ENCODE measurements at places on chromosomes 6 and 20.

DNA sequence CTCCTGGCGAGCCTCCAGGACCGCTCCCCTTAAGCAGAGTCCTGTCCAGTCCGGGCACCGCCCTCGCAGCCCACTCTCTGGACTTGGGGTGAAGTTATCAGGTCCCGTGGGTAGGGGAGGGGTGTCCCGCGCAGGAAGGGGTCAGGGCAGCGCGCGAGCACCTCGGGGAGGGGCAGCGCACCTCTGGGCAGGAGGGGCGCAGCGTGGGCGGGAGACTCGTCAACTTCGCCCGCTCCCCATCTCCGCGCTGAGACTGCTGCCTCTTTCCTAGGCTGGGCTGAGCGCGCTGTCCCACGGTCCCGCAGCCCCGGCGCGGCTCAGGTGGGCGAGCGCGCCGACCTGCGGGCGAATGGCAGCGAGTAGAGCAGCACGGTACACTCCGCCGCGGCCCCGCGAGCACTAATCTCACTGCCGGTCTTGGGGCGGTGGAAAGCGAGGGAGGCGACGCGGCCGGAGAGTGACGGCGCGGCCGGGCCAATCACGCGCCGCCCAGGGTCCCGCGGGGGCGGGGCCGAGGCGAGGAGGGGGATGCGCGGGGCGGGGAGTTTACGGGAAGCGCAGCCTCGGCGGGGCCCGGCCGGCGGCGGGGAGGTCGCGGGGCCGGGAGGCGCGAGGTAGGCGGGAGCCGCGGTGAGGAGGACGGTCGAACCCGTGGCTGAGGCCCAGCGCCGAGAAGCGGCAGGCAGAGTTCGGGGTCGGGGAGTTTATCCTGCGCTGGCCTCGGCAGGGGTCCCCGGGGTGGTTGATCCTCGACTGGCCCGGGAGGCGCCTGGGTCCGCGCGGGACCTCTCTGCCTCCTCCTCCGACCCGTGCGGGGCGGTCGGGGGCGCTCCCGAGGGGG is at the start of gene MAN1A1:
MAN1A1 (minus strand) TSS at position 401 of the 841 bp plus-strand sequence. CDS start 696 bp downstream, outside the sequence.
- DNase-seq: peak; percentile 75

DNA sequence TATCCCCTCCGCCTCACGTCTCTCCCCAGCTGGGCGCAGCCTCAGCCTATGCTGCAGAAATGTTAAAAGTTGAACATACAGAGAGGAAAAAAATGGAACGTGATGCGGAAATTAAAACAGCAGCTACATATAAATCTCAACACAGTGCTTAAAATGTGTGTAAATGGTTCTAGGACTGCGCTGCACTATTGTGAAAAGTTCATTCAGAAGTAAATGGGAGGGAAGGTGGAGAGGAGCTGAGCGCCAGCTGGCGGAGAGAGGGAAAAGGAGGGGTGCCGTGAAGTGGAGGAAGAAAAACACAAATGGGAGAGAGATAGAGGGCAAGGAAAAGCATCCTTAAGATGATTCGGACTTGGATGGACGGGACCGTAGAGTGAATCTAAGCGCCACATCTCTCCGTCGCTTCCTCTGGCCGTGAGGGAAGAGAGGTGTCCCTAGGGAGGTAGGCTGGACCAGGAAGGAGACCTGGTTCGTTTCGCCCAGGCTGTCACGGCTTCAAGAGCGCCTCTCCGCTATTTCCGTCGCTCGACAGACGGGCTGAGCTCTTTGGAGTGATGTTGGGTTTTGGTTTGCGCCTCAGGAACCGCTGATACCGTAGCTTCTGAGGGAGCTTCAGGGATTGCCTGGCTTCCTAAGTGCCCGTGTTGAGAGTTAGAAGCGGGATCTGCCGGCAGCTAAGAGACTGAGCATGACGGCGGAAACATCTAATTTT is 113.7 kb downstream of the TRIM27 start:
- DNase-seq: no peak

- no peak for DNase-seq
These were observed 295.5 kb downstream of the PLCB1 start for GRCh38 chr20:8427419-8428040.

- DNase-seq: peak; percentile 19
These were observed 180.3 kb downstream of the CDH26 start for GRCh38 chr20:60138256-60139220.

- no peak for DNase-seq
These were observed 103.3 kb downstream of the TNFAIP3 start for GRCh38 chr6:137970368-137970767.

DNA sequence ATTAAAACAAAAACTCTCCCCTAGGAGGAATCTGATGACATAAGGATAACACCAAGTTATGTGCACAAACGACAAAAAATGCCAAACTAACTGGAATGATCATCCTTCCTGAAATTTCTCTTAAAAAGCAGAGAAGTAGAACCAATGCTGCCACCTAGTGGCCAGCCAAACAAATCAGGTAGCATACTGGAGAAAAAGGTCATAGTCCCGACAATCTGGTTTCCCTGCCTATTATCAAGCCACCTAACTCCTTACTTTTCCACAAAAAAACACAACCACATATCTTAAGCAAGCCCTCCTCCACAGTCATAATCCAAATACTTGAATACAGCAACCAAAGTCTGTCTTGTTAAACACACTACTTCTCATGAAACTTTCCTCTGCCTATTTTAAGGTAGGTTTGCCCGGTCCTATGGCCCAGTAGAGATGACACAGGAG is 5.3 kb downstream of the OARD1 start:
- DNase-seq: no peak

- DNase-seq: no peak
These were observed 40.7 kb downstream of the CPXM1 start for GRCh38 chr20:2759603-2760296.

DNA sequence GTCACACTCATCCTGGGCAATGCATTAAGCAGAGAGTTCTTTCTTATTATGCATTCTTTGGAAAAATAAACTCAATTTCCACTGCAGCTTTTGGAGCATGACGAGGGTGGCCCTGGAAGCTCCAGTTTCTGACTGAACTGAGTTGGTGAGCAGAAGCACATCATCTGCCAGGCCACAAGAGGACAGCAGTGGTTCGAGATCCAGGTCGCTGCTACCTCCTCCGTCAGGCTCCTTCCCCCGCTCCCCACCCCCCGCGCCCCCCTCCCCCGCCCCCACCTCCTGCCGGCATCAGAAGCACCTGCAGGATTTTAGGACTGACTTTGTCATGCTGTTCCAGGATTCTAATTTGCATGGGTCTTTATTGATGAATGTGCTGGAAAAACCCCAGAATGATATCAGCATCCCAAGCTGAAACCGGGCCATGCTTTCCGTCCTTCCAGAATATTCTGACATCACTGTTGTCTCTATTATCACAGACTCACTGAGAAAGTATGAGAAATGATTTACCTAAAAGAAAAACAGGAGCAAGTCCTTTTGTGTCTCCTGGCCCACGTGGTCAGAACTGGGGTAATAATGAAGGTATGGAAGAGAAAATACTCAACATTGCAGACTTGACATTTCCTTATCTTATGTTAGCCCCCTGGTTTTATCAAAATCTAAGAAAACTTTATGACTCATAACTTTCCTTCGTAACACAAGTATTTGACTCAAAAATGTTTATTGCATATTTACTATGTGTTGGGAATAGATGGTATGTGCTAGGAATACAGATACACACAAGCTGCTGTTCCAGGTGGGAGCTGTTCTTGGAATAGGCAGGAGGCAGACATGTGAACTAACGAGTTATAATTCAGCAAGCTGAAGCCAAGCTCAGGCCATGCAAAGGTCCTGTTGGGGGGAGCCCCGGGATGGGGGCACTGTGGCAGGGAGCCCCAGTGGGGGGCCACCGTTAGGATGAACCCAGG is 220.2 kb upstream of the EXOC2 start:
- peak; percentile 2 for DNase-seq

- DNase-seq: no peak
These were observed 748 bp upstream of the ATP9A start for GRCh38 chr20:51768759-51769517.

GRCh38 chr6:88864359-88865054 is 98.9 kb downstream of the RNGTT start:
- no peak for DNase-seq

- DNase-seq: no peak
These were observed 33.9 kb upstream of the TBC1D20 start for GRCh38 chr20:496126-496696.

DNA sequence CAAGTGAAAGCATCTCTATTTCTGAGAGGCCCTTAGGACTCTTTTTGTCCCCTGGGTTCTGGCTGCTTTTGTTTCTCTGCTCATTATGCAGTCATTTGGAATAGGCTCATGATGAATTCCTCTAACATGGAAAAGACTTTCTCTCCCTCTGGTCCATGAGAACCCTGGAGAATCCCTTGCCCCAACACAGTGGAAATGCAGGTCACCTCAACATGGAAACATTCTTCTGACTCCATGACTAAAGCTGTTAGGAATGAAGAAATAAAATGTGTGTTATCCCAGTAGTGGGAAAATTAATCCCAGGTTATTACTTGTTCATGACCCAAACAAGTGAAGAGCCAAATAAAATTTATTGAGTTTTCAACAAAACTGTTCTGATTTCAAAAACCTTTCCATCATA is 458.6 kb downstream of the EPM2A start:
- DNase-seq: no peak

Data from anterior cingulate cortex (tissue), 58 donors.